ENCODE measurements at places on chromosomes 12 and 14.

- DNase-seq = no peak
Measured at GRCh38 chr12:122226366-122227125, 694 bp upstream of the DIABLO start.

GRCh38 chr12:122867691-122868461 is 28.0 kb downstream of the VPS37B start:
- DNase-seq = no peak

DNA sequence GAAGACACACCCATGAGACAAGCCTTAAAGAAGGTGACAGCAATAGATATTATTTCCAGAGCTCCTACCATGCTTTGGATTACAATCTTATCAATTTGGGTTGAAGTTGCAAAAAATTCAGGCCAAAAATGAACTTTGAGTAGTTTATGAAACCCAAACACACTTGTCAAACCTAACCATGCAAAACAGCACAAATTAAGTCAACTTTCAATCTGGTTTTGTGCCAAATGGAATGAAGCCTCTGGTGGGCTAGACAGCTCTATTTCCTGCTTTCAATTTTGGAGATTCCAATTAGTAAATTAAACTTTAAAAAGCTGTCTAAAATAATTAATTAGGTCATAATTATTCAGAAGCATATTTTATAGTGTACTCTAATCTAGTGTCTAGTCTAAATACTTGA is 203.4 kb downstream of the SYT1 start:
- no peak for DNase-seq

GRCh38 chr12:98939350-98939749 is 294.3 kb downstream of the APAF1 start:
- peak; percentile 23 for DNase-seq

- no peak for DNase-seq
Measured at GRCh38 chr14:59359431-59360124, 105.6 kb downstream of the GPR135 start.

DNA sequence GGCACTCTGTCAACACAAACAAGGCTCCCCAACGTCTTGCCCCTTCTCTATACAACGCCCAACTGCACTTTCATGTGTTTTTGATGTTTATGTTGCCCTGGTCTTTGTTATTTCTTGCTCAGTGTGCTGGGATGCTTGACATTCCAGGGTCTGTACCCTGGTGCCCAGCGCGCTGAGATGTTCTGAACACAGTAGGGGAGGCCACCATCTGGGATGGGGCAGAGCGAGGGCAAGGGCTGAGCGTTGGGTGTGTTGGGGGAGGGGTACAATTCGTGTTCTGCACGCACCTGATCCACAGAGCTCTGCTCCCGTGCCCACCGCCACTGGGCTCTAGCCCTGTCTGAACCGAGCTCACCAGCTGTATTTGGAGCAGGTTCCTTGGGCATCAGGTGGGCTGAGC is 52.9 kb downstream of the ISCA2 start:
- DNase-seq = no peak

All from smooth muscle cell of the brain vasculature (primary cell).